Testis (tissue), 5 donors: ENCODE measurements at places on chromosomes 13 and 19. TPM values are rescaled to one million over a fixed set of nuclear protein-coding genes. Genes with fewer than 3 reads are reported as not detected.

The ZSWIM9 gene
- polyA plus RNA-seq: 5.1 TPM

The DCT gene
- 2.1 TPM for polyA plus RNA-seq

The ZNF780A gene
- 9.5 TPM for polyA plus RNA-seq

The COMP gene
- polyA plus RNA-seq: 23.4 TPM

The ADGRE2 gene
- polyA plus RNA-seq: 0.58 TPM

The ANKLE1 gene
- 0.45 TPM for polyA plus RNA-seq

The ZNF471 gene
- 7.0 TPM for polyA plus RNA-seq

The CLEC4G gene
- 0.71 TPM for polyA plus RNA-seq
